Transverse colon (tissue), 4 donors: ENCODE measurements at places on chromosomes 3 and 15.

GRCh38 chr3:12273045-12273695 is 15.7 kb upstream of the PPARG start:
- no peak for DNase-seq

DNA sequence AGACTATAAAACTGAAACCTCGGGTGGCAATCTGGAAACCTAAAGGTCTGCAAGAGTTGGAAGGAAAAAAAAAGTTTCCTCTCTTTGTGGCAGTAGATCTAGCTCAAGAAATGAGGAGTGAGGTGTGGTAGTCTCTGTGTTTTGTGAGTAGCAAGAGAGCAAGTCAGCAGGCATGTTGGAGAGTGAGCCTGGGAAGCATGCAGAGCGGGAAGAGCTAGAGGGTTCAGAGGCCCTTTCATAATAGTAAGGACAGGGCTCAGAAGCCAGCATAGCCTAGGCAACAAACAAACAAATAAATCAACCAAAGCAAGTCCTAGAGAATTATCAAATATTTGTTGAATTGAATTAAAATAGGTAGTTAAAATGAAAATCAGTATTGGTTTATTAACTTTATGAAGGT is 189.7 kb upstream of the CBLB start:
- no peak for DNase-seq

- DNase-seq = no peak
Measured at GRCh38 chr3:74271541-74271940, 342.9 kb downstream of the CNTN3 start.

DNA sequence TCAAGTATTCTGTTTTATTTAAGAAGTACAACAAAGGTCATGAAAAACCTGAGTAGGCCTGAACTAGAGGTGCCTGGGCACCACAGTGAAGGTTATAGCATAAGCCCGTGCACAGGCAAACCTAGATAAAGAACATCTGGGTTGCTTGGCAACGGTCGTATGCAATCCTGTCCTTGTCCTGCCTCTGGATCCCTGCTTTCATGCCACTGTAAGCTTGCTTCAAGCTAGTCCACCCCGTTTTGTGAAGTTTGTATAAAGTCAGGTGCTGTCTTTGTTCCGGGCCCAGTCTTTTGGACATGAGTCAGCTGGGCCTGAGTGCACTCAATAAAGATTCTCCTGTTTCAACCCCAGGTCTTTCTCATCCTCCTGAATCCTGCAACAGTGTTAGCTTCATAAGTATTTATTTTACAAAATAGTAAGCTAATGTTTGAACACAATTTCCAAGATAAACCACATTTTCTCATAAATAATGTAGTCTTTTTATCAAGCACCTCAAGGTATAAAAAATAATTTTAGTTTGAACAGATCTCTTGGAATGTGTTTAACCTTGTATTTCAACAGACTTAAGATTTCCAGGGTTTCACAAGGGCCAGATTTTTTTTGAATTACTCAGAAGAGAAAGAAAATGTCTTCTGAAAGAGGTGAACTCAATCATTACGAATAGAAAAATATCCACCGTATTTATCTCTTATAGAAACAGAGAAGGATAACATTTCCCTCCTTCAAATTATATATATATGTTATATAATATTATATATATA is 14.3 kb upstream of the SLC9C1 start:
- DNase-seq = no peak

GRCh38 chr3:134065252-134066157 is 35.8 kb upstream of the SLCO2A1 start:
- DNase-seq = no peak

DNA sequence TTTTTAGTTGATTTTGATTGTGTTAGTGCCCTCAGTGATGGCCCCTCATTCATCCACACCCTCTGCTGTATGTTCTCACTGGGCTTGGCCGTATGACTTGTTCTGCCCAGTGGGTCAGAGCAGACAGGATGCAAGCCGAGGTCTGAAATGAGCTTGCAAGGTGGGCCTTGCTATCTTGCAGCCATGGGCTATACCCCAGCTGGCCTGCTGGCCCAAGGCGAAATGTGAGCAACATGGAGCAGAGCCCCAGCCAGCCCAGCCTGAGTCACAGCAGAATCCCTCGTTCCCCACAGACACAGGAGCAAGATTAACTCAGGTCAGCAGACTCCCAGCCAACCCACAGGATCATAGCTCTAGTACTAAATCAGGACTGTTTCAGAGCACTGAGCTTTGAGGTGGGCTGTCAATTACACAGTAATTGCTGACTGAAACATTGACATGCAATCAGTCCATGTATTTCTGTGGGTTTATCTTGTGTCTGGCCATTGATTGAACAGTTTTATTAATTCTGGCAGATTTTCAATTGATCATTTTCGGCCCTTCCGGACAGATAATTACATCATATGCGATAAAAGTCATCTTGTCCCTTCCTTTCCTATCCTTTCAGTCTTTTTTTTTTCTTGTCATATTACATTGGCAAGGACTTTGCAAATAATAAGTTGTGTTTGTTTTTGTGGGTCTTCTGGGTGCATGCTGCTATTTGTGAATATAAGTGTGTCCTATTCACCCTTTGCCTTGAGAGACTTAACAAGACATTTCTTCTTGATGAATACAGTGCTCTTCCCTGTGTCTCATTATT is 27.1 kb downstream of the KLF15 start:
- peak; percentile 1 for DNase-seq

- no peak for DNase-seq
Measured at GRCh38 chr3:6438031-6438430, 422.9 kb upstream of the GRM7 start.

DNA sequence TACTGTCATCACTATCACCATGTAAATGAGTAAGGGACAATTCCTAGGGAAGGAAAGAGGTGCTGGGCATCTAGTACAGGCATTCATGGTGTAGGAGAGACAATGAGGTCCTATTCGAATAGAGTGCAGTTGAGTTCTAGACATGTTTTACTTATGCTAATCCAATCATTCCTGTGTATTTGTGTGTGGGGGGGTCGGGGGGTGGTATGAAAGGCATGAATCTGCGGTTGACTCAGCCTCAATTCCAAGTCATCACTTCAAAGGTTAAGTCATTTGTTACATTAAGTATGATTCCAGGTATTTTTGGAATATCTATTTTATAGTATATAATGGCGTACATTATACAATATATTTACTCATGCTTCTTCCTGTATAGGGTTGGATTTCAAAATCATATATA is 163.1 kb upstream of the GALNT15 start:
- no peak for DNase-seq

GRCh38 chr3:192331749-192332385 is 395.5 kb downstream of the FGF12 start:
- DNase-seq = no peak

DNA sequence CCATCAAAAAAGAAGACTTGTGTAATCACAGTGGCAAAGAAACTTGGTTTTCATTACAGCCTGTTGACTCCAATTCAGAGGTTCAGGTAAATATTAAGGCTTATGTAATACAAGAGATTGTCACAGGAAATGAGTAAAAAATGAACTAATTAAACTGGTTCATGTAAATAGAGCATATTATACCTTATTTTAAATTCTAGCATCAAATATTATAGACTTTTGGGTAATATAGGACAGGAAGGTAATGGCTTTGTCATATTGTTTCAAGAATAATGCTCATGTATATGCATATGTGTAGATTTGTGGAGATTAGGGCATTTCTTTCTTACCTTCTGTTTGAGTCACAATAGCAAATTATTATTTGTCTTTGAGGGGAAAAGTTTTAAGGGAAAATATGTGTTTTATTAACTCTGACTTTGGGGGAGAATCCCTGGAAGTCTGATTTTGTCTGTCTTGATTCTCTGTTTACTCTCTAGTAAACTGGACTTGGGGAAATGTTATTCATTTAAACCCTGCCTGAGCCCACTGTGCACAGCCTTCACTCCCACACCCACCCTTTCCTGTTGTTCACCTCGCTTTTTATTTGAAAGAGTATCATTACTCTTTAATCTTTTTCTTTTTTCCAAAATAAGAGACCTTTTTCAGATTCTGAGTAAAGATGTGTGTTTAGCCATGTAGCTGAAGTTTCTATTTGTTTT is 43.0 kb downstream of the RASA2 start:
- DNase-seq = no peak

DNA sequence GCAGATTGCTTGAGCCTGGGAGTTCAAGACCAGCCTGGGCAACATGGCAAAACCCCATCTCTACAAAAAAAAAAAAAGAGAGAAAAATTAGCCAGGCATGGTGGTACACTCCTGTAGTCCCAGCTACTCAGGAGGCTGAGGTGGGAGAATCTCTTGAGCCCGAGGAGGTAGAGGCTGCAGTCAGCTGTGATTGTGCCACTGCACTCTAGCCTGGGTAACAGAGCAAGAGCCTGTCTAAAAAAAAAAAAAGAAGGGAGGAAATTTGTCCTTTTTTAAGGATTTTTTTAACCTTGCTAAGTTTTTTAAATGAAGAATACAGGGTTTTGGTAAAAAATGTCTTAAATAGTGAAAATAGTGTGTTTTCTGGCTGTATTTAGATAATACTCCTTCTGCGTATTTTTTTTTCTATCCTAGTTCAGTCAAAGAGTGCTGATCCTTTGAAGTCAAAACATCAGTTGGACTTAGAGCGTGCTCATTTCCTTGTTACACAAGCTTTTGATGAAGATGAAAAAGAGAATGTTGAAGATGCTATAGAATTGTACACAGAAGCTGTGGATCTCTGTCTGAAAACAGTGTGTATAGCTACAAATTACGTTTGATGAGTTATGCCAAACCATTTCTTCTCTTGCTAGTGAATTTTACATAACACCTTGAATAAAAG is 11.1 kb downstream of the CAPN7 start:
- no peak for DNase-seq

- no peak for DNase-seq
Measured at GRCh38 chr3:189714991-189715961, 84.1 kb downstream of the TP63 start.

DNA sequence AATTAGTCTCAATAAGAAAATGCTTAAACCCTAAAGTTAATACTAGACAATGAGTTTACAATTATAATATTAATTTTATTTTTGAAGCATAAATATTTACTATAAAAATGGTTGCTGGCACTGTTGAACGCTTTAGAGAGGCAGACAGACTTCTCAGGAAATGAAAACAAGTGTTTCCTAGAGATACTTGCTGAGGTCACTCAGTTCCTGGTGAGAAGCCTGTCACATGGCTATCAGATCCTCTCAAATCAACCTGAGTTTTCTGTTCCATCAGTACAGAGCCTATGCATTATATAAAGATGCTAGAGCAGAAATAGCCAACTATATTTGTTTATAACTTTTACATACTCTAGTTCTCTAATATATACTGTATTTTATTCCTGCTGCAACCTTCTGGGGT is 109.2 kb downstream of the MYO5A start:
- DNase-seq = no peak

- no peak for DNase-seq
Measured at GRCh38 chr3:50275141-50275995, 3.5 kb upstream of the LSMEM2 start.
